Mucosa of descending colon (tissue), 3 donors: ENCODE measurements at places on chromosomes 6 and 20. TPM values are rescaled to one million over a fixed set of nuclear protein-coding genes. Genes with fewer than 3 reads are reported as not detected.

DNA sequence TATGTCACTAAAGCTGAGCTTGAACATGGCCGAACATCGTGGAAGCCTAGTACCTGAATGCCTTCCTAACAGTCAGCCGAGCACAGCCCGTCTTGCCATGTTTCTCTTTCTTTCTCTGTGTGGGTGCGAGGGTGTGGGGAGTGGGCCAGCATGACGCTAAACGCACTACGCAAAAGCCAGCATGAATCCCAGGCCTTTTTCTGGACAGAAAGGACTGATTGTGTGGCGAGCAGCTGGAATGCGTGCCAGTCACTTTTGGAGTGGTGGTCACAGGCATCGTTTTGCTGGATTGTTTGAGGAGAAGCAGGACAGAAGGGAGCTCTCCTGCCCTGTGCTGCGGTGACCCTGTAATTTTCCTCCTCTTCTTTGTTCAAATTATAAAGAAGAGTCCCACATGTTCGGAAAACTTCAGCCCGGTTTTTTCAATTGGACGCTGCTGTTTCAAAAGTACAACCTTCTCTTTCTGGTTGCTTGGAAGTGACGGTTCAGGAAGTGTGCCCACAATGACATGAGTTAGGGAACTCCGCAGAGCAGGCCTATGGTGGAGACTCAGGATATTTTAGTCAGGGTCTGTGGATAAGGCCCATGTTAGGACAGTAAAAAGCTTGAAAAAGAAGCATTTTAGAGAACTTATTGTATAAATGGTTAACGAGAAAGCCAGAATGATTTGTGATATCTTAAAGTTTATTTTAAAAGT is 54.3 kb downstream of the PDE7B start:
- DNase-seq: no peak

DNA sequence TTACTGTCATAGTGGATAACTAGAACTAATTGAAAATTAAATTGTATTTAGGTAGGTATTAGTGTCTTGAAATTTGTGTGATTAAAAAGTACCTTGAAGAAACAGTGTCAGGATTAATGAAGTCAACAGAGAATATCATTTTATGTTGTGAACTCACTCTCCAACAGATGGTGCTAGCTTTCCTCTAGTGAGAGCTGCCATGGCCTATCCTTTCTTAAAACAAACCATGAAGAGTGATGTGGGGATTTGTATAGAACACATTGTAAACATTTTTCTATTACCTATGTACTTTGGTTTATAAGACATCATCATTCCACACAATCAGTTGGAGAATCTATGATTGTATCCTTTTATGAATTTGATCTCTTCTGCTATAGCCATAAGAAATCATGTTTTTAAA is 4.8 kb upstream of the SRSF12 start:
- DNase-seq: peak; percentile 26

GRCh38 chr6:84809455-84809854 is 45.1 kb upstream of the TBX18 start:
- no peak for DNase-seq

DNA sequence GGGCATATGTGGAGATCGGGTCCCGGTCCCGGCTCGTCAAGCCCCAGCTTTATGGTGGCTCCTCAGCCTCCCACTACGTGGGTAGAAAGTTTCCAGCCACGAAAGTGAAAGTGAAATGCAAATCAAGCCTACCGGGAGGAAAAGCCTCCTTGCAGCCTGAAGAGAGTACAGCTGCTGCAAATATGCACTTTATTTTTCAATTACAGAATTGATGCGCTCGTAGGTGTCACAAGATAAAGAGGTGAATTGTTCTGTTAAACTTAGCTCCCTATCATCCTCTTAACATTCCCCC is 373 bp upstream of the PCNA start:
- DNase-seq: no peak

- peak; percentile 69 for DNase-seq
Observed at GRCh38 chr20:35539756-35540212, 2.1 kb upstream of the ERGIC3 start.

DNA sequence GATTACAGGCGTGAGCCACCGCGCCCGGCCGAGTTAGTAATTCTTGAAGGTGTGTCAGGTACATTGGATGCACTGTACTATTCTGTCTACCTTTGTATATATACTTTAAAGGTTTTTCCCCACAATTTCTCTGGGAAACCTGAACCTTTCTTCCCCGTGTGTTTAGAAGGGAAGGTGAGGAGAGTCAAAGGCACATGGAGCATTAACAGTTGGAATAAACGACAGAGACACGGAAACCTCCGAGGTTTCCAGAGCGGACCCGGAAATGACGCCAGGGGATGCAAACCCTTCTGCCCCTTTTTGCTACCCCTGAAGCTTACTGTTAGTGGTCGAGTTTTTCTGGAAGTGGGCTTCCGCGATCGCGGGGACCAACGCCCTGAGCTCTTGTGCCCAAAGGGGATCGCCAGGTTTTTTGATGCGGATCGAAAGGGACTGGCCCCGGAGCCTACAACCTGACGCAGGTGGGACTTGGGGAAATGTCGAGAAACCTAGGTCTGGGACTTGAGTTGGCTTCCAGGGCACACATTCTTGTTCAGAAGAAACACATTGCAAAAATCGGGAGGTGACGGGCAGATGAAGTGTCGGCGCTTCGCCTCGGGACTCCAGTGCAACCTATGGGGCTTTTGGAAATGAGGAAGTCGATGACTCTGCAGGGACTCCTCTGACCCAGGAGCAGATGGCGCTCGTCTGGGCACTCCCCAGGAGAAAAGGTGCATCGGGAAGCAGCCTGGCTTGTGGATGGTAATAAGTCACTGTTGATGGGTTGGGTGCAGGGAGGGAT is 218.2 kb downstream of the OR2B2 start:
- peak; percentile 67 for DNase-seq

DNA sequence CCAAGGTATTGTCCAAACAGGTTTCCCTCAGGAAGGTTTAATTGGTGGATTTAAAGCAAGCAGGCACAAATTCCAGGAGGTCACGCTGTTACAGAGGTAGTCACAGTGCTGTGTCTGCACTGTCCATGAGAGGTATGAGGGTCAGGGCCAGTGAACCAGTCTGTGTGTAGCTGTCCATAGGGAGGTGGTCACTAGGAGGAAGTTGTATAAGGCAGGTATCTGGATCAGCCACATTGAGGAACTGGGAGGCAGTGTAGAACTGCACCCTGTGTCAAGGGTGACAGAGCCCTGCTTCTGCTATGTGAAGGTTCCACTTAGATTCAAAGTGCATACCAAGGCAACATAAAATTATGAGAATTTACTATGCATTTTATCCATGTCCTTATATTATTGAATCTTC is 73.3 kb downstream of the MAP3K4 start:
- DNase-seq: no peak

- peak; percentile 72 for DNase-seq
Observed at GRCh38 chr6:39189915-39190544, 39.2 kb downstream of the KCNK5 start.

- no peak for DNase-seq
Observed at GRCh38 chr6:7959453-7959852, 48.9 kb upstream of the TXNDC5 start.

DNA sequence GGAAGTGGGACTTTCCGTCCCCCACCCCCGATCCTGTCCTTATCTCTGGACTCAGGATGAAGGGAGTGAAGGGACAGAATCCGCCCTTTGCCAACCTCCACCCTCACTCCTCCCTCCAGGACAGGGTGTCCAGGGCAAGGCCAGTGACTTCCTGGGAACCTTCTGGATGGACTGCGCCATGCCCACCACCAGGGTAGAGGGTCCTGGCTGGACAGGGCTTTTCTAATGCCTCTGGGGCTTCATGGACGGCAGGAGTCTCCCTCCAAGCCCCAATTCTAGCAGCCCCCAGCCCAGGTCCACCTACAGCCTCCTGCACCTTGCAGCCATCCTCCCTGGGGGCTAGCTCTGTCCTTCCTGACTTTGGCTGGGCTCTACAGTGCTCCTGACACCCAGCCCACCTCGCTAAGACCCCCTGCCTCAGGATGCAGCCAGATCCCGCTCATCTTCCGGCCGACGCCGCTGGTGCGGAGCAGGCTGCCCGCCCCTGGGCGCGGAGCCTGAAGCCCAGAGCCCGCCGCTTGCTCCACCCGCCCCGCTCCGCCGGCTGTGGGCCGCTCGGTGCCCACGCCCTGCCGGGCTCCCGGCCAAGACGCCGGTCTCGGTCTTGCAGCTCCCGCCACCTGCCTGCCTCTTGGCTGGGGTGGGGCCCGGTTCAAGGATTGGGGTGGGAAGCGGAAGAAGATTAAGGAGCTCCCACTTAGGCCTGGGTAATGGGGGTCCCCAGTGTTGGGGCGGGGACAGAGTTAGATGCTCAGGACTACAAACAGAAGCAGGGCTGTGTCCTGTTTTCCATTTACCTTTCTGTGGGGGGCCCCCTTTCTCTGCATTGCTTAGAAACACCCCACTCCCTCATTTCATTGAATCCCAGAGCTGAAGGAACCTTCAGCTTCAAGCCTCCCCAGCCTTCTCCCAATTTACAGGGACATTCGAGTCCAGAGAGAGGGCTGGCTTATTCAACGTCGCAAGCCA is 72.8 kb downstream of the MDGA1 start:
- peak; percentile 92 for DNase-seq

DNA sequence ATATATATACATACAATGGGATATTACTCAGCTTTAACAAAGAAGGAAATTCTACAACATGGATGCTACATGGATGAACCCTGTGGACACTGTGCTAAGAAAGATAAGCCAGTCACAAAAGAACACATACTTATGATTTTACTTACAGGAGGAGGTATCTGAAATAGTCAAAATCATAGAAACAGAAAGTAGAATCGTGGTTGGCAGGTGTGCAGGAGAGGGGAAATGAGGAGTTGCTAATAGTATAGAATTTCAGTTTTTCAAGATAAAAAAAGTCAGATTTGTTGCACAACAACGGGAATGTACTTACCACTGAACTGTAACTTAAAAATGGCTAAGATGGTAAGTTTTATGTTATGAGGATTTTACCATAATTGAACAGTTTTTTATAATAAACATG is 706.3 kb downstream of the TFAP2A start:
- DNase-seq: no peak

GRCh38 chr20:438571-439469 is 23.5 kb downstream of the TBC1D20 start:
- DNase-seq: no peak

- DNase-seq: no peak
Observed at GRCh38 chr6:109282756-109283155, 99.5 kb downstream of the CD164 start.

GRCh38 chr6:167139761-167140160 is 16.9 kb downstream of the CCR6 start:
- no peak for DNase-seq

GRCh38 chr20:1688886-1689538 is 31.4 kb upstream of the SIRPG start:
- DNase-seq: no peak

DNA sequence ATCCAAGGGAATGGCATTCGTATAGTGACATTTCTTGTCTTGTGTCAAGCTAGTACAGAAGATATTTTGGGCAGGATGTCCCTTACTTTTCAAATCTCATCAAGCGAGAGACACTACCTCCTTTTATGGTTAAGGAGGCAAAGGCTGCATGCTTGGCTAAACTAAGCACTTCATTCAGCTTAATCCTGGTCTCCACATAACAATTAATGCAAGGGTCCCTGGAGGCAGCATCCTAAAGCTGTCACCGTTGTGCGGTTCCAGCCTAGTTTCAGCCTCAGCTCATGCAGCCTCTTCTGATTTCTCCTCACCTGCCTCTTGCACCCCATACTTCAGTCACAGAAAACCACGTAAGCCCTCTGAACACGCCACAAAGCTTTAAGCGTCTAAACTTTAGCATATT is 67.1 kb upstream of the SLC22A23 start:
- no peak for DNase-seq

TNFRSF21 gene
- 75.4 TPM for total RNA-seq

PDE7B gene
- 2.1 TPM for total RNA-seq

SLC24A3 gene
- 34.9 TPM for total RNA-seq

SFT2D1 gene
- total RNA-seq: 53.3 TPM
